ENCODE measurements at places on chromosomes 1 and 21.

- DNase-seq, result no peak
These were observed 21.3 kb upstream of the RUNX1 start for GRCh38 chr21:35070436-35070835.

GRCh38 chr1:117201808-117202207 is 8.9 kb downstream of the VTCN1 start:
- DNase-seq, result no peak

DNA sequence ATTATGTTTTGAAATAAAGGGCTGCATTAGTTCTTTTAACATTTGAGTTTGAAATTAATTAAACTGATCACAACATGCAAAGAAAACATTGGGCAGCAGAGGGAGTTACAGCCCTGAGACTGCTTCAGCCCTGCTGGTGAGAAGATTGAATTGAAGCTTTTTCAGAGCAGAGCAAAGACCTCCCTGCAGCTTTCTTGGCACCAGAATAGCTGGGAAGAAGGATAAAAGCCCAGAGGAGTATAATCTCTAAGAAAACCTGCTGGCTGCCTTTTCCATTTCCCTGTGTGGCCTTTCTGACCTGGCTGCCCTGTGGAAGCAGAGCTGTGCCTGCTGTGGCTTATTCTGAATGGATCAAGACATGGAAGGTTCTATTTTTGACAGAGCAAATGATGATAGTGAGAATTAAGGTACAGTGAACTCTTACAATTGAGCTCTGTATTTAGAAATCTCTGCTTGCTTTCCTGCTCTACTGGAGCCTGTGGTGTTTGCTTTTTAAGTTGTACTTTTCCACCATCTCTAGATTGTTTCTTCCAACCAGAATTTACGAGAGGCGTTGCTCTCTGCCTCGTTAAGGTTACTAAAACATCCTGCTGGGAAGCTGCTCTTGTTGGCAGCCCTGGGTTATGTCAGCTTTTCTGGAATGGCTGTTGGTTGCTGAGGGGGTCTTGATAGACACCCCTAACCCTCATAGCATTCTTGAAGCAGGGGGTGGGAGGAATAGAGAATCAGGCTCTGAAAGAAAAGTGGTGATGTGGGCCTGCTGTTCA is 9.9 kb downstream of the SNRPE start:
- DNase-seq, result peak; percentile 82

DNA sequence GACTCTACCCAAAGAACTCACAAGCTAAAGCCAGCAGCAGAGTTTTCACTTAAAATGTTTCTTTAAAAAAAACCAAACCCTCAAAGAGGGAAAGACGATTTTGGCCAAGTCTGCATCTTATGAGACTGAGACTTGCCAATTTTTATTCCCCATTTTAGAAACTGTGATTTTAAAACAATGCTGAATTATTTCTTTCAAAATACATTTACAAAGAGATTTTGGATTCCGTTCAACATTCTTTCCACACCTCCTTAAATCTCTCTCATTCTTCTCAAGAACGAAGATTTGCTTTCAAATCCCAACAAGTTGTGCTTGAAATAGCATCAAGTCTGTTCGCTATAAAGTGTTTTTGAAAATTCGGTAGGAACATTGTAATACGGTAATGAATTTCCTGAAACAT is 133.9 kb upstream of the VANGL1 start:
- no peak for DNase-seq

- no peak for DNase-seq
These were observed 80.3 kb downstream of the RGL1 start for GRCh38 chr1:183885142-183885735.

DNA sequence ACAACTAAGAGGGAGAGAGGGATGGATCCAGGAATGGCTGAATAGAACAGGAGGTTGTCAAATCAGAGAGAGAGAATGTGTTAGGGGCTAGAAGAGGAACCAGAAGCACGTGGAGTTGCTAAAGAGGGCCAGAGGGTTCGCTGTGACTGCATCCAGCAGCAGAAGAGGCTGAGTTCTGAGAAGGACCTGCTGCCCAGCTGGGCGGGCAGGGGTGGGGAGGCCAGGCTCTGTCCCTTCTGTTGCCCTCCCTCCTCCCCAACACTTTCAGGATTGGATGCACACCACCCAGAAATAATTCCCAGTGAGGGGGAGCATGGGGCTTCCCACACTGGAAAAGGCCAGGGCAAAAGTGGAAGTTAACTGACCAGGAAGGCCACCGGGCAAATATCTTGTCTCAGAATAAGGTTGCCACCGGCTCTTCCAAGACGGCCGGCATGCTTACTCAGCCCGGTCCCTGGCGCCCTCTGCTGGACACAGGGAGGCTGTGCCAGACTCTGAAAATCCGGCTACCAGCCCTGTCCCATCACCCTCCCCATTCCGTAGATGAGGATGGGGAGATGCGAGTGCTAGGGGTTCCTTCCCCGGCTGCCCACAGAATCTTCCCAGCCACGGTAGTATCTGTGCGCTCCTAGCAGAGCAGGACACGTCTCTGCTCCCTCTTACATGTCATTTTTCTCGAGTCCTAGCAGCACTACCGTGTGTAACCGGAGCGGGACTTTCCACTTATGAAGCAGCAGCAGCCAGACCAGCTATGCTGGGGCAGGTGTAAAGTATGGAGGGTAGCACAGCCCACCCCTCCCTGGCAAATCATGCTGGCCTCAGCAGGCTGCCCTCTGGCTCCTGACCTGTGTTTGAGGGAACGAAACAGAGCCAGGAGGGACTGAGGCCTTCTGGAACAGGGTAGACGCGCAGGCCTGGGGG is 46.8 kb upstream of the A3GALT2 start:
- peak; percentile 88 for DNase-seq

GRCh38 chr1:188372821-188373220 is 1544.1 kb downstream of the PLA2G4A start:
- no peak for DNase-seq

GRCh38 chr1:16204634-16205333 is 7.7 kb downstream of the ARHGEF19 start:
- DNase-seq, result no peak

GRCh38 chr1:45643978-45644377 is 20.1 kb upstream of the CCDC17 start:
- no peak for DNase-seq

DNA sequence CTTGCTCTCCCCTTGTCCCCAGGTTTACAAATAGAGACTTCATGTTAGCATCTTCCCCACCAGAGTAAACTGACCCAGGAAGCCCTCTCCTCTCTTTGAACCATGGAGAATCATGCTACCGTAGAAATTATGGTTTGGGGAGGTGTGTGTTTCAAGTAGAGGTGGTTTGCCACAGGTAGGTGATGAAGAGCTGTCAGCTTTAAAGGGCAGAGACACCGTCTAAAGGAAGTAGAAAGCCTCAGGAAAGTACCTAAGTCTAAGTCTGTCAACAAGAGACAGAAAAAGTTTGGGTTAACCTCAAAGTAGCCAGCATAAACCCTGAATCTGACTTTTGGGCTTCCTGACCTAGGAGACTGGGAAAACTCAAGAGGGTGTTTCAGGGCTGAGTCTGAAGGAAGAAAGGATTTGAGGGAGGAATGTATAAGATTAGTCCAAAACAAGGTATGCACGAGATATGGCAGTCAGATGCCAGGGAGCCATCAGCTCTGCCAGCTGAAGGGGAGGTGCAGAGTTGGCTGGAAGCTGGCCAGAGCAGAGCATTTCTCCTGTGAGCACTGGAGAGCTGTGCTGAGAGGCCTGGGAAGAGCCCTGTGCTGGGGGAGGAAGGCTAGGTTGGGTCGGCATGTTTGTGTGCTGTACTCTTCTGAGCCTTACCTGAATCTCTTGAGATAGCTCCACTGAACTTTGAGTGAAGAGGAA is 14.3 kb downstream of the ADAMTSL4 start:
- DNase-seq, result no peak

- no peak for DNase-seq
These were observed 8.0 kb downstream of the C1orf167 start for GRCh38 chr1:11770011-11770410.

DNA sequence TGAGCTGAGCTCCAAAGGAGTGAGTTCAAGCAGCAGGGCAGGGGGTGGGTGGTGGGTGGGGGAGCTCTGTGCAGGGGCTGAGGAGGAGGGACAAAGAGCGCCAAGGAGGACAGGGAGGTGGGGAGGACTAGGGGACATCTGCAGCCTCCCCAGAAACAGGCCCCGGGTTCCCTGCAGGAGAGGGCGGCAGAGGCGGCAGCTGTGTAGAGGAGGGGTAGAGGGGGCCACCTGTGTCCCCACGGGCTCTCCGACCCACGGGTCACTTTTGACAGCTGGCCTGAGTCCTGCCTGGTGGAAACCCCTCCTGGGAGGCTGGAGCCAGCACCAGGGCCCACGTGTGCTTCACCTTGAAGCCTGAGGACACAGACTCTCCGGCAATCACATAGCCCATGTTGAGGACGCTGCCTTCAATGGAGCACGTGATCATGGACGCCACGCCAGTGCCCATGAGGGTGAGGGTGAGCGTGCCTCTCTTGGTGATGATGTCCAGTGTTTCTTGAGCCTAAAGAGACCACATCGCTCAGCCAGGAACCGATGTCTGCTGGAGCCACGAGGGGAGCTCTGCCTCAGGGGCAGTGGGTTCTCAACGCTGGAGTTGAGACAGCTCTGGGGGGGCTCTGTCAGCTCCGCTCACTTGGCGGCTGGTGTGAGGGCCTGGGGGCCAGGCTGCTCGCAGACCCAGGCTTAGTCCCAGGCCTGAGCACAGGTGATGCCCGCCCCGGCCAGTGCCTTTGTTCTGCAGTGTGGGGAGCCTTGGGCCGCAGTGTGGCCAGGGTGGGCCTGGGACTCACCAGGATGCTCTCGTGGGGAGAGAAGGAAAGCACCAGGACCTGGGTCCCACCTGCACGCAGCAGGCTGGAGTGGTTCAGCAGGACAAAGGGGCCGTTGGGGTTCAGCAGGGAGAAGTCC is 6.6 kb upstream of the TMEM52 start:
- no peak for DNase-seq

- DNase-seq, result no peak
These were observed 124.2 kb upstream of the L1TD1 start for GRCh38 chr1:62070384-62071011.

GRCh38 chr1:53024117-53024516 is 37.9 kb upstream of the PODN start:
- no peak for DNase-seq

DNA sequence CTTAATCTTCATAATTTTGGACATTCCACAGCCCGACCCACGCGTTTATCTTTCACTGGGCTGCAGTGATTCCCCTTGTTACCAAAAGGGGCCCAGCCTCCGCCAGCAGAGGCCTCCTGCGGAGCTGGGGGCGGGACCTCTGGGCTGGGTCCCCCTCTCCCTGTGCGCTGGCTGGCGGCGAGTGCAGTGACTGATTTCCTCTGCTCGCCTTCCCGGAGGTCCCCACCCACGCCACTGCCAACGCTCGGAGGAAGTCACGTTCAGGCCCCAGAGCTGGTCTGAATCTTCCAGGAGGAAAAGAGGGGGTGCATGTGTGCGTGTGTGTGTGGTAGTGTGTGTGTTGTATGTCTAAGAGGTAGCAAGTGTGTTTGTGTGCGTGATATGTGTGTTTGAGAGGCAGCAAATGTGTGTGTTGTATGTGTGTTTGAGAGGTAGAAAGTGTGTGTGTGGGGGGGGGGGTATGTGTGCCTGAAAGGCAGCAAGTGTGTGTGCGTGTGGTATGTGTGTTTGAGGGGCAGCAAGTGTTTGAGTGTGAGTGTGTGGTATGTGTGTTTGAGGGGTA is 35.0 kb upstream of the JAK1 start:
- peak; percentile 76 for DNase-seq

- no peak for DNase-seq
These were observed 39.7 kb downstream of the ANKRD13C start for GRCh38 chr1:70314706-70315304.

DNA sequence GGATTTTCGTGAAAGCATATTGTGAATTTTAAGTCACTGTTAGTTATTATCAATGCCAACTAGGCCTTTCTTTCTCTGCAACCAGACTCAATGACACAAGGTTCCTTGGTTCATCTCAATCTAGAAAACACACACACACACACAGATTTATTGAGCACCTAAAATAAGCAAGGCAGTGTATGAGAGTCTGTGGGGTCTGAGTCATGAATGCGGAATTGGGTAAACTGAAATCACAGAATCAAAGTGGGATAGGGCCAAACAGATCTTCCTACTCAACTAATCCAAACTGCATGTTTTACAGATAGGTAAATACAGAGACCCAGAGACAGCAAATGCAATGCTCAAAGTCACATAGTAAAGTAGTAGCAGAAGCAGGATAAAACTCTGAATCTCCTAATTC is 48.5 kb upstream of the NRDC start:
- no peak for DNase-seq

DNA sequence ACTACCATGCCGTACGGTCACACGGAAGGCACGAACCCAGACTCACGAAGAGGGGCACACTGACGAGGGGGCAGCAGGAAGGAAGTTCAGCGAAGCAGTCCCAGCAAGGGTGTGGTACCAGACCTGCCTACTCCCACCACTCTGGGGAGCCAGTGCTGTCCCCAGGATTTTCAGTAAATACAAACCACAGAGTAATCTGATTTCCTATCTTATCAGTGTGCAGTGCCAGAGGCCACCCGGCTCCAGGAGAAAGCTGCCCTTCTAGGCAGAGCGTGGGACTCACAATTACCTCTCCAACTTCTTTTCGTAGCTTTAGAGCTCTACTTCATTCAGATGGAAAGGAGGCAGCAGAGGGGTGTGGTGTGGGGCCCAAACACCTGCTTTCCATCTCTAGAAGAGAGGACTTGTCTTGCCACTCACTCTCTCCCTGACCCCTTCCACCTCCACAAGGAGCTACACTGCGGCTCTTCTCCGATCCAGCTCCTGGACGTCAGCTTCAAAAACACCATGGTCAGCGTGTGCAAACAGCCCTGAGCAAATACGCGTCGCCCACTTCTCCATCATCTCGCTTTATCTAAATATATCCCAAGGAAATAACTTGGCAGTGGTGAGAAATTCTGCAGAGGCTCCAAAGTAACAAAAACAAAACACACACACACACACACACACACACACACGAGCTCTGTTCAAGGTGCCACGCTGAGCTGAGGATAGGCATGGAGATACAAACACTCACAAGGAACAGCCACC is 98.5 kb downstream of the MRPL37 start:
- no peak for DNase-seq

DNA sequence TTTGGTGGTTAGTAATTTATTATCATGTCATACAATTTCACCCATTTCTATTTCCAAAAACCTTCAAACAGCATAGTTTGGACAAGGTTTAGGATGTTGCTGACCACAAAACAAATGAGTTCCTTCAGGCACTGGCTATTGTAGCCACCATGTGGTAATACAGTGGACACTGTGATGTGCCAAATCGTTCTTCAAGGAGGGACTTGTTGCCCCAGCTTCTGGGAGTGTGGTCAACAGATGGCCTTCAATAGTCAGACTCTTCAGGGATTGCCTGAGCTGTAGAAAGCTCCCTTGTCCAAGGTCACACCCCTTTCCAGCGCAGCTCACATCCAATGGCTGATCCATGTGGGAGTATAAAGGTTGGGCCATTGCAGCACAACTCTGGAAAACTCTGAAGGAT is 2.6 kb downstream of the PDE4B start:
- no peak for DNase-seq

GRCh38 chr1:230441183-230442029 is 15.3 kb upstream of the PGBD5 start:
- DNase-seq, result no peak
